ENCODE measurements at places on chromosomes 7 and 10.

- DNase-seq: no peak
Observed at GRCh38 chr10:28587270-28587969, 54.5 kb downstream of the WAC start.

- DNase-seq: no peak
Observed at GRCh38 chr7:27680610-27681009, 17.9 kb upstream of the HIBADH start.

DNA sequence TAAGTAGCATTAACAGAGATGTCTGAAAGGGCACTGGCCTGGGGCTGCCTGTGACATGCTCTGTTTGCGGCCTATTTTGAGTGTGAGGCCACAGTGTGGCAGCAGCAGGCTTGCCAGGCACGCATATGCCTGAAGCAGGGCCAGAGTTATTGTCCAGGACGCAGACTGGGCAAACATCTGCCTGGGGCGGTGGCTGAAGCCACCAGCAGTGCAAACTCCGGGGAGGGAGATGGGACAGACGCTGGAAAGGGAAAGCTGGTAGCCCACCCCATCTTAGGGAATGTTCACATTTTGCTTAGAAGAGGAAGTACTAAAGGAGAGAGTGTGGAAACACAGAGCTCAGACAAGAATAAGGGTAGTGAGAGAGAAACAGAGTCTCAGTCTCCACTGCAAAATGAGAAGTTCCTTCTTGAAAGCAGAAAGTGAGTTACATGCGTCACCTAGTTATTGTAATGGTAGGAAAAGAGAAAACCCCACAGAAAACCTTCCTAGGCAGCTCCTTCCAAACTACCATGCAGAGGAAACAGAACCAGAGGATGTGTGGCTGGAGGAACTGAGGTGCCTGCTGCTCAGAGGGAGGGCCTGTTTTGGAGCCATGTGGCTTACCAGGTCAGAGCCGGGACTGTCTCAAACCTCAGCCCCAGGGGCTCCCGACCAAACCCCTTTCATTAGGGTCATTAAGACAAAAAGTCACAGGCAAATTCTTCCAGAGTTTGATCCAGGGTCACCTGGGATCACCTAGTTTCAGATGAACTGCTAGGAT lies 14.5 kb downstream of the AKR1B1 start:
- DNase-seq: no peak

DNA sequence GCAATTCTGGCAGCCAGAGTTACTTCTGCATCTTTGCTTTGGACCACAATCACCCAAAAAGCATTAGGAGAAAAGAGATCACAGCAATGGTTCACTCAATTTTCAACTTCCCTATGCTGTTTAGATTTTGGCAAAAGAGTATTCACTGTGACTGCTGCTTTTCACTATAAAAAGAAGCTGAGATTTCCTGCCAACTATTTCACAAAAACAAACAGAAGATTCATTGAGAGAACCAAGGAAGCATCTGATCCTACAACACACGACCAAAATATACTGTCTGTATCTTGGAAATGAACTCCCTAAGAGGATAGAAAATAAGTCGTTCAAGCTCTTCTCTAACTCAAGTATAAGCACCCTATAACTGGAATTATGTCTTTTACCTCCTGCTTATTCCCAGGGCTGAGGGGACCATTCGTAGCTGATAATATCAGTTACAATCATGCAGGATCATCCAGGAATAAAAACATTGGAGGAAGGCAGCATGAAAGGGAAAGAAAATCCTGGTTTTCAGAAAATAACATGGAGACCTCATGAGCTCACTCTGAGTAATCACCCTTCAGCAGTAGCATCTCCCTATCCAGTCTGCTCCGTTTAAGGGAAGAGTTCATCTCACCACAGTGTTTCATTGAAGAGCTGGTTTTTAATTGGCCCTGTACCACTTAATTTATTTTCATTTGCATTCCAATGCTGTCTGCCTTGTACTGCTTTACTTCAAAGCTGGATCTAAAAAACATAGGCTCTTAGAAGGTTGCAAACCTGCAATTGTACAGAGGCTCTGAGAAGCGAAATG lies 256.2 kb downstream of the PAXIP1 start:
- DNase-seq: no peak

DNA sequence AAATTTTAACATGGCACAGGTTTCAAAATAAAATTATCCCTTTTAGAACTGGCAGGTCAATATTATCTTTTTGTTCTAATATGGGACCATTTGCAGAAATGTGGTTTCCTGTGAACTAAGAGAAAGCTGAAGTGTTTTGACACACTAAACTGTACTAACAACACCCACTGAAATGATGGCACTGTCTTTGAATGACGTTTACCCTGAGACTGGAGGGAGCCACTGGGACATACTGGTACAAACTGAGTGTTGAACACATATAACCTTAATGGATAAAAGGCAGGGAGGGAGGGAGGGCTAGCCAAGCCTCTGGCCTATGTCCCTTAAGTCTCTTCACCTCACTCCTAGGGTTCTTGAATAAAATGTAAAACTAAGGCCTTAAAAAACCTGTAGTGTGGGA lies 95.9 kb downstream of the PDE1C start:
- no peak for DNase-seq

- DNase-seq: no peak
Observed at GRCh38 chr7:24943096-24943948, 36.7 kb downstream of the OSBPL3 start.
